ENCODE measurements at places on chromosomes 16 and 17. TPM values are rescaled to one million over a fixed set of nuclear protein-coding genes. Genes with fewer than 3 reads are reported as not detected.
A peak's percentile ranks its signal among the peaks of the same experiment; 100 is the strongest.

DNA sequence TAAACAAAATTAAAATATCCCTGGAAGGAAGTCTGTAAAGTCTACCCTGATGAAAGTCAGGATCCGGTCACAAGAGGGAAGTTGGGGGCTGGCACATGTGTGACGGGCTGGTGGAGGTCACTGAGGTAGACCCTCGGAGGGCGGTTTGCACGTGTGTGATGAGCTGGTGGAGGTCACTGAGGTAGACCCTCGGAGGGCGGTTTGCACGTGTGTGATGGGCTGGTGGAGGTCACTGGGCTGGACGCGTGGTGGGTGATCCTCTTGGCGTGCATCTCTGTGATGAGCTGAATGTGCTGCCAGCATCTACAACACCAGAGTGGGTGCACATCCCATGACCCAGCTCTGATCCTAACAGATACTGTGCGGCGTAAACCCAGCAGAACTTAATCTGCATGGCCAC lies 43.7 kb upstream of the METRNL start:
- DNase-seq = no peak

DNA sequence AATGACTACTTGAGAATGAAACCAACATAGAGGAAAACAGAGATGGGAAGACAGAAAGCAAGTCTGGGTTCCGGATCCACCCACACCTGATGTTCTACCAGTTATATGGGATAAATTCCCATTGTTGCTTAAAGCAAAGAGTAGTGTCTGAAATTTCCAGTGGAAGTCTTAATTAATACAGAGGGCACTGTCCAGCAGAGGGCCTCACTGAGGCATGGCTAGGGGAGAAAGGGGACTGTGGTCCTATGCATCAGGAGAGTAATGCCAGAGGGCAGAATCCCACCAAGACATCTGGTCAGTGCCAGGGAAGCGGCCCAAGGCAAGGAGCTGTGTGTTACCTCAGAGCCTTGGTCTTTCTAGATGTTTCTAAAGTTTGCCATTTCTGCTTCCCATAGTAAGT lies 7.5 kb upstream of the UMOD start:
- peak; percentile 22 for DNase-seq

DNA sequence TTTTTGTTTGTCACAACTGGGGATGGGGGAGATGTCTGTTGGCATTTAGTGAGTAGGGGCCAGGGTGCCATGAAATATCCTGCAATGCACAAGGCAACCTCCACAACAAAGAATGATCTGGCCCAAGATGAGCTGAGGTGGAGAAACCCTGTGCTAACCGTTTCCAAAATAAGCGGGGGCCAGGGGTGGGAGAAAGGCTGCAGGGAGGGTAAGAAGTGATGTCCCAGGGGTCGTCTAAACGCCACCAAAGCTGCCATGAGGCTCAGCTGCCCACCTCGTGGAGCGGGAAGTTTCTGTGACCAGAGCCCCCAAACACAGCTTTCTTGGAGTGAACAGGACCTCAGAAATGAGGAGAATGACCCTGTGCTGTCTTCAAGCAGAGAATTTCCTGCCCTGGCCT lies 76.5 kb upstream of the CDH5 start:
- no peak for DNase-seq

- DNase-seq = peak; percentile 70
Measured at GRCh38 chr16:87416826-87417527, 24.8 kb downstream of the MAP1LC3B start.

GRCh38 chr16:67517661-67518423 lies 10.8 kb upstream of the RIPOR1 start:
- no peak for DNase-seq

DNA sequence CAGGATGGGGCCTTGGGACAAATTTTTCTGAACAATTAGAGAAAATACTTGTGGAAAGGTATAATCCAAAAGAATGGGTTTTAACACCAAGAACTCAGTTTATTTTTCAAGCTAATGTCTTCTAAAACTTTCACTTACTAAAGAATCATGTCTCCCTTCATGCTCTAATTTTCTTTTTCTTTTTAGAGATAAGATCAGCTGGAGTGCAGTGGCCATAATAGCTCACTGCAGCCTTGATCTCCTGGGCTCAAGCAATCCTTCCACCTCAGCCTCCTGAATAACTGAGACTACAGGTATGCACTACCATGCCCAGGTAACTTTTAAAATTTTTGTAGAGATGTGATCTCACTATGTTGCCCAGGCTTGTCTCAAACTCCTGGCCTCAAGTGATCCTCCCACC lies 5.5 kb downstream of the OR4D1 start:
- DNase-seq = no peak

The ETV4 gene
- total RNA-seq = 4.4 TPM

The NACA2 gene
- total RNA-seq = not detected

The PRSS27 gene
- total RNA-seq = under 0.01 TPM

Data from lung microvascular endothelial cell (primary cell).